ENCODE measurements at places on chromosomes 13 and 19.

DNA sequence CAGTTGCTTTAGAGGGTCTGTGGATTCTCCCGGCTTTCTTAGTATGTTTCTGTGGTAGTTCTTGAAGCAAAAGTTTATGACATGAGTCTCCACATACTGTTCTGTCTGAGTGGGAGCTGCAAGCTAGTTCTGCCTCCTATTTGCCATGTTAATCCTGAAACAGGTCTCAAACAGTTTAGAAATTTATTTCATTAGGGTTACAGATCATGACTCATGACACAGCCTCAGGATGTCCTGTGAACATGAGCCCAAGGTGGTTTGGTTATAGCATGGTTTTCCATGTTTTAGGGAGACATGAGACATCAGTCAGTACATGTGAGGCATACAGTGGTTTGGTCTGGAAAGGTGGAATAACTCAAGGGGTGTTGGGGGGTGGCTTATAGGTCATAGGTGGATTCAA, 77.5 kb downstream of the FNDC3A start:
- DNase-seq: no peak

DNA sequence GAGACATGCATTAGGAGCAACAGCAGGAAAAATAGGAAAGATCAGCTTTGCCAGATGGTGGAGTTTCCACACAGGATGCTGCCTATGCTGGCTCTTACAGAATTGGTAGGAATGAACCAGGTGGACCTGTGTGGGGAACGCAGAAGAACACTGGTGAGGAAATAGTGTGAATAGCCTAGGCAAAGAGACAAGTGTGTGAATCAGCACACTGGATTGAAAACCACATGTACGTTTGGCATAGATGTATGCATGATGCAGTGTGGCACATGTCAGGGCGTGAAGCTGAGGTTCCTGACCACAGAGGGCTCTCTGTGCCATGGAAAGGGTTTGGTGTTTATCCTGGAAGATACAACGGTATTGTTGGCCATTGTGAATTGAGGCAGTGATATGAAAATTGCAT, 156.5 kb upstream of the SLC10A2 start:
- no peak for DNase-seq

DNA sequence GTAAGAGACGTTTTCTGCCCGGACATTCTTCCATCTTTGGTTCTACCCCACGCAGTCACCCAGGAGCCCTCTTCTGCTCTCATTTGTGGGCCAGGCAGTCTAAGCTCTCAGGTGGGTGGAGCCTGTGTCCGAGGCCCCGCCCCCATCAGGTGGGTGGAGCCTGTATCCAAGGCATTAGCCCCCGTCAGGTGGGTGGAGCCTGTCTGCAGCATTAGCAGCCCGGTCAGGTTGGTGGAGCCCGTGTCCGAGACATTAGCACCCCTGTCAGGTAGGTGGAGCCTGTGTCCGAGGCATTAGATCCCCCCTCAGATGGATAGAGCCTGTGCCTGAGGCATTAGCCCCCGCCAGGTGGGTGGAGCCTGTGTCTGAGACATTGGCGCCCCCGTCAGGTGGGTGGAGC, 45.5 kb upstream of the C13orf46 start:
- DNase-seq: no peak

DNA sequence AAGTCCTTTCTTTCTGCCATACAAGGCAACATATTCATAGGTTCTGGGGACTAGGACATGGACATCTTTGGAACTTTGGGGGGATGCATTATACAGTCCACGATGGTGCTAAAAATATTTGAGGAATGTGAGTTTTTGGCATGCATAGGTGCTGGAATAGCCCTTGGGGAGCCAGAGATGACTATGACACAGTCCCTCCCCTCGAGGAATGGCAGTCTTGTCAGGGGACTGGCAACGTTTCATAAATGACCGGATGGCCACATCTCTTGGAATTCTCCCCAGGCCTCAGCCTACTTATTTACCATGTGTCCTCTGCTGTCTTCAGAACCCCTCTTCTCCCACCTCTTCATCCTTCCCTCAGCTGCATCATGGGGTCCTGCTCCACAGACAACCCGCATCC, 13.6 kb downstream of the MEIOSIN start:
- no peak for DNase-seq

DNA sequence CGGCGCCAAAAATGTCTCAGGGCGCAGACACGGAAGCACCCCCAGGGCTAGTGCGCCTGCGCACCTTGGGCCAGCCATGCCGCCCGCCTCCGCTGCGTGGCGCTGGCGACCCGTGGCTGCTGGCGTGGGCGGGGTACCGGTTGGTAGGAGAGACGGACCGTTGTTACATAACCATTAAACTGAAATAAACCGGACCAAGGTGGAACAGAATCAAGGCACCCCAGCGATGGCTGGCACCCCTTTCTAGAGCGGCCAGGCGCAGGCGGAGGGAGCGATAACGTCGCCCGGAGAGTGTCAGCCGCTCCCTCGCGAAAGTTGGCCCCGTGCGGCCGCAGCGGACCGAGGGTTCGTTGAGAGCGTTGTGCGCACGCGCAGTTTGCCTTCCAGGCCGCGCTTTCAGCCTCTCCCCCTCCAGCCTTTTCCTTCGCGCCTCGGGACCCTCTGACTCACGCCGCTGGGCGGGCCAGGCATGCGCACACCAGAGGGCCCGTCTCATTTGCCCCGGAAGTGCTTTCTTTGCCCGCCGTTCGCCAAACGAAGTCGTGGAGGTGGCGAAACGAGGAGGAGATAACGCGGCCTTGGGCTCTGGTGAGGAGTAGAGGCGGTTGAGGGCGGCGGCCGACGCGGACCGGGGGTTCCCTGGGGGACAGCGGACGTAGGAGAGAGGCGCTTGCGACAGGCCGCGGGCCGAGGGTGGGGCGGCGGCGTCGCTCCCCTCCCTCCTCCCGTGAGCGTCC, at the start of the genes PLEKHJ1 and SF3A2:
PLEKHJ1 (minus strand) TSS at position 16 of the 737 bp plus-strand sequence. CDS start 81 bp downstream, outside the sequence.
SF3A2 (plus strand) TSS at position 511 of the 737 bp plus-strand sequence. CDS start 6,595 bp downstream, outside the sequence.
- peak; percentile 94 for DNase-seq

- DNase-seq: no peak
Observed at GRCh38 chr13:111215081-111216047, 100.3 kb downstream of the ARHGEF7 start.

- DNase-seq: peak; percentile 22
Observed at GRCh38 chr19:49997709-49998108, 27.5 kb downstream of the VRK3 start.

DNA sequence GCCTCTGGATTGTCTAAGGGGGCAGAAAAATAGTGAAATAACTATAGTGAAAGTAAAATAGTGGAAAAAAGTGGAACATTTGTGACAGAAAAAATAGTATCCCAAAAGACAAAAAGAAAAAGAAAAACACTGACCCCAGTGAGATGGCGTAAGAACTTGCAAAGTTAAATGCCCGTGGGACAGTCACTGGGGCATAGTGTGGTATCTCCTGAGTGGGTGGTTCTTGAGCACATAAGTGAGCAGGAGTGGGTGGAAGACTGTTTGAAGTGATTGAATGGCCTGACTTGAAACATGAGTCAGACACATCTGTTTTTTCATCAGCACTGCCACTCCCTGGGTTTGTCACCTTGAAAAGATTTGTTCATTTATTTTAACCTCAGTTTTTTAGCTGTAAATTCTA, 2.5 kb downstream of the ZNF430 start:
- DNase-seq: peak; percentile 56

DNA sequence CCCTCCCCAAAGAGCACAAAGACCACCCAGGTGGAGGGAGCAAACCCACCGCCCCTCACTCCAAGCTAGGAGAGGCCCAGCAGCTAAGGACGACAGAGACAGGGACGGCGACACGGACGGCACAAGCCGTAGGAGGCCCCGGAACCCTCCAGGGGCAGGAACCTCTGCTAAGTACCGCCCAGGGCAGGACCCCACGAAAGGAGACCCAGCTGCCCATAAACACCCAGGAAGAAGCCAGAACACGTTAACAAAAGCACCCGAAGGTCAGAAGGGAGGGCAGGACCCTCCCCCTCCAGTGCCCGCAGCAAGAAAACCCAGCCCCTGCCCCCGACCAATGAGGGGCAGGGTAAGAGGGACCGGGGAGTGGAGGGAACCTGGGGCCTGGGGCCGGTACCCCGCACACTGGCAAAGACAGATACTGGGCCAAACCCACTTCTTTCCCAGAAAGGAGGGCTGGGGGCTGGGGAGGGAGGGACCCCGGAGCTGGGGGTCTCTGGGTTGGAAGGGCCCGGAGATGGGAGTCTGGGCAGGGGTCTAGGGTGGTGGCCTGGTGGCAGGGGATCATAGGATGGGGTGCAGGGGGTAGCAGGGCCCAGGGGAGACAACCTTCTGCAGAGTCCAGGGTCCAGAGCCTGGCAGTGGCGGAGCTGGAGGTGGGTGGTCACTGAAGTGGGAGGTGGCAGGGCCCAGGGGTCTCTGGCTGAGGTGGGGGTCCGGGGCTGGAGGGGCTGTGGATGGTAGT, 2.4 kb downstream of the BTBD2 start:
- no peak for DNase-seq

DNA sequence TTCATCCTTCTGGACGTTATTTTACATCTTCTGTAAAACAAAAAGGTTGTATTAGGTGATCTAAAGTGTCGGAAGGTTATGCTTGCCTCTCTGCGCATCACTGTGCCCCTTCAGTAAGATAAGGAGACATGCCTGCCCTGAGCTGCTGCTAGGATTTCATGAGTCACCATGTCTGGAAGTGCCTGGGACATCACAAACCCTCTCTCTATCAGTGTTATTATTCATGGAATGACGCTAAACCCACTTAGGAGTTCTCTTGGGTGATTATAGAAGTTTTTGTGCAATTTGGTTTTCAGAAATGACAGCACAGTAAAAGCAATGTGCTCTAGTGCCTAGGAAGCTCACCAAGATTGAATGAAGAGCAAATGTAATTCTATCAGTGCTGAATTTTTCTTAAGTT, 617.7 kb downstream of the DCT start:
- DNase-seq: peak; percentile 93

DNA sequence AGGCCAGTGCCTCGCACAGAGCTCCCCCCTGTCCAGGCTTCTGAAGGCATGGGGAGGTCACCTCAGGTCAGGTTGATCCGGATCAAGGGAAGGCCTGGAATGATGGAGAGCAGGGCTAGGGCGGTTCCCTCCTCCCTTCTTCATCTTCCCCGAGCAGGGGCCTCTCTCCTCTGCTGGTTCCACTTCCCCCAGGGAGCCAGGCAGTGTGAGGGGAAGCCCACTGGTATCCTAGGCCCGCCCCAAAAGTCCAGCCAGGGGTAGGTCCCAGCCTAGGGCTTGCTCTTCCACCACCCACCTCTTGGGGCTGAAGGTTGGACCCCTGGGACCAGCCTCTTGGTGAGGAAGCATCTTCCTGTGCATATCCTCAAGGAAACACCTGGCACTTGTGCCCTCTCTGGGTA, 16.4 kb upstream of the PRR19 start:
- DNase-seq: no peak

DNA sequence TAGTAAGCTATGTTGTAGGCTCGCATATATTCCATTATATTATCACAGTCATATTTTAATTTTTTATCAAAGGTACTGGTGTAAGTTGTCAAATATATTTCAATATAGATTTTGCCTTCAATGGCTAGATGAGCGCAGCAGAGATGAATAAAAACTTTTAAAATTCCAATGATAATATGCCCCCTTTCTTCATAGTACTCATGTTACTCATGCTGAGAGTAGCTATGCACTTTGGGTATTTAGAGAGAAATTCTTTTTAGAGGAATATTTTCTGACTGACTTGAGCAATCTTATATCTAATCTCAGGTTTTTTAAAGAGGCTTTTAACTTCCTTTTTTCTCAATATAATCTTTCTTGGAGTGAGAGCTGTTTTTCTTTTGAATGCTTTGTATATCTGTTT, 11.4 kb downstream of the ZNF254 start:
- DNase-seq: no peak

DNA sequence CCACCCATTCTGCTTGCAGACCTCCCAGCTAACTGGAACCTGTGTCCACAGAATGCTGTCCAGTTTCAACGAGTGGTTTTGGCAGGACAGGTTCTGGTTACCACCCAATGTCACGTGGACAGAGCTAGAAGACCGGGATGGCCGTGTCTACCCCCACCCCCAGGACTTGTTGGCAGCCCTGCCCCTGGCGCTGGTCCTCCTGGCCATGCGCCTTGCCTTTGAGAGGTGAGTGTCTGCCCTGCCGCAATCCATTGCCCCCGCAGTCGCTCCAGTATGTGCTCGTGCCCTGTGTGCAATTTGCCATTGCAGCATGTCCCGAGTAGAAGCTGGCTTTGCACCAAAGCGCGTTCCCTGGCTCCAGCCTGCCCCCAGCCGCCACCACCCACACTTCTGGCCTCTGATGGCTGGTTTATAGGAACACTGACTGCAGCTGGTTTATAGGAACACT, 41.9 kb downstream of the CERS4 start:
- no peak for DNase-seq

DNA sequence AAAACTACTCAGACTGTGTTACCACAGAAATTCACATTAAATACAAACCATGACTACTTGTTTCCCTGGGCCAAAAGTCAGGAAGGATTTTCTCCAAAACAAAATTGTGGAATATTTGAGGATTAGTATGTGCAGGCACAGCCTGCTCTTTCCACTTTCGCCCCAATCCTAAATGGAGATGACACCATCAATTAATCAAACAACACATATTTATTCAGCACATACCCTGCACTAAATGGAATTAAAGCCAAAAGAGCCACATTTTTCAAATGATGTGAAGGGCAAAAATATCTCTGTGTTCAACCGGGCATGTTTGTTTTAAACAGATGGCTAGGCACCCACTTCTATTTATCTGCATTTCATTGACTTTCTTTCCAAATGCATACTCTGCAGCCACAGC, 523.1 kb downstream of the DCT start:
- DNase-seq: no peak

- peak; percentile 75 for DNase-seq
Observed at GRCh38 chr19:47471733-47472457, at the start of gene SLC8A2. SLC8A2 (minus strand) TSS chr19:47471893; CDS start chr19:47466403, 5,490 bp downstream.

- DNase-seq: no peak
Observed at GRCh38 chr19:41478875-41479756, 36.2 kb downstream of the ERICH4 start.

DNA sequence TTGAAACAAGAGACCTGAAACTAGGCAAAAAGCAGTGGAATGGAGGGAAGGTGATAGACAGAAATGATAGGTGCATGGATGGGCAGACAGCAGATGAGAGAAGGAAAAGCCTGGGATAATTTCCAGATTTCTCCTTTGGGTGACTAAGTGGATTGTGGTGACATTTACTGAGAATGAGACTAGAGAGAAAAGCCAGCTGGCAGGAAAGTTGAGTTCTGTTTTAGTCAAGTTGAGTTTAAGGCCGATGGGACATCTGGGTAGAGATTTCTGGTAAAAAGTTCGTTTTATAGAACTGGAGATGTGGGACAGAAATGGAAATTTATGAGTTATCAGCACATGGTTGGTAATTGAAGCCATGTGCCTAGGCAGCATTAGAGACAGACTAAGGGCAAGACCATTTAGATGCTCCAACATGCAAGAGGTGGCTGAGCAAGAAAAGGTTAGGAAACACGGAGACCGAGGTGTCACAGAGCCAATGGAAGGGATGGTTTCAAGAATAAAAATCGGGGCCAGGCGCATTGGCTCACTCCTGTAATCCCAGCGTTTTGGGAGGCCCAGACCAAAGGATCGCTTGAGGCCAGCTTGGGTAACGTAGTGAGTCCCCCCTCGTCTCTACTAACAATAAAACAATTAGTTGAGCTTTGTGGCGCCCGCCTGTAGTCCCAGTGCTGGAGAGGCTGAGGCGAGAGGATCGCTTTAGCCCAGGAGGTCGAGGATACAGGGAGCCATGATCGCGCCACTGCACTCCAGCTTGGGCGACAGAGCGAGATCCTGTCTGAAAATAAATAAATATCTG, 9.6 kb upstream of the DGKH start:
- DNase-seq: no peak

- no peak for DNase-seq
Observed at GRCh38 chr13:112895521-112896465, 73.2 kb upstream of the MCF2L start.

- no peak for DNase-seq
Observed at GRCh38 chr13:72805676-72806346, 23.9 kb downstream of the PIBF1 start.

- DNase-seq: no peak
Observed at GRCh38 chr19:58361900-58362271, 665 bp downstream of the ZNF497 start.

Measured in brain microvascular endothelial cell (primary cell).